ENCODE measurements at places on chromosomes 2 and 18.

DNA sequence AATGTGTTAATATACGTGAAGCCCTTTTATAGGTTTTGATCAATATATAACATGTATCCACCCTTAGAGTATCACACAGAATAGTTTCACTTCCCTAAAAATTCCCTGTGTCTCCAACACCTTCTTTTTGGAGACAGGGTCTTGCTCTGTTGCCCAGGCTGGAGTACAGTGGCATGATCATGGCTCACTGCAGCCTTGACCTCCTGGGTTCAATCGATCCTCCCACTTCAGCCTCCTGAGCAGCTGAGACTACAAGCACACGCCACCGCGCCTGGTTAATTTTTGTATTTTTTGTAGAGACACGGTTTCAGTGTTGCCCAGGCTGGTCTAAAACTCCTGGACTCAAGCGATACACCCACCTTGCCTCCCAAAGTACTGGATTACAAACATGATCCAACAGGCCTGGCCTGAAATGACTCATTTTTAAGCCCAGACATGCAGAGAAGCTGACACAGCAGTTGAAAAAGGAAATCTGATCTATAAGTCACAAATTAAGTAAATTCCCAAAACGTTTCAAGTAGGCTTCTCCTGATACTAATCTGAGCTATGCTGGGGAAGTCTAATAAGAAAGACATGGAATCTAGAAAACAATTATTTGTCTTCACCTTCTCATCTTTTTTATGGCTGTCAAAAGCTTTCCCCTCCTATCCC, 2.9 kb downstream of the DUSP11 start:
- no peak for DNase-seq

DNA sequence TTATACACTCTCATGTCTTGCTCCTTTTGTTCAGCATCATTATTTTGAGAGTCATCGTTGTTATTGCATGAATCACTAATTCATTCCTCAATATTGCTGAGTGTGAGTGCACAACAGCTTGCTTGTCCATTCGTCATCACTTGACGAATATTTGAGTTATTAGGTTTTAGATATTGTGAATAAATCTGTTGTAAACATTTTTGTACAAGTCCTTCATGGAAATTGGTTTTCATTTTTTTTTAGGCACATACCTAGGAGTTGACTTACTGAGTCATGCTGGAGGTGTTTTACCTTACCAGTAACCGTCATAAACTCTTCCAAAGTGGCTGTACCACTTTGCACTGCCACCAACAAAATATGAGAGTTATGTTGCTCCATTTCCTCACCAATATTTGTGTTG, 84.2 kb upstream of the NCK2 start:
- DNase-seq: no peak

- DNase-seq: no peak
Measured at GRCh38 chr2:57330447-57330846, 716.2 kb upstream of the VRK2 start.

DNA sequence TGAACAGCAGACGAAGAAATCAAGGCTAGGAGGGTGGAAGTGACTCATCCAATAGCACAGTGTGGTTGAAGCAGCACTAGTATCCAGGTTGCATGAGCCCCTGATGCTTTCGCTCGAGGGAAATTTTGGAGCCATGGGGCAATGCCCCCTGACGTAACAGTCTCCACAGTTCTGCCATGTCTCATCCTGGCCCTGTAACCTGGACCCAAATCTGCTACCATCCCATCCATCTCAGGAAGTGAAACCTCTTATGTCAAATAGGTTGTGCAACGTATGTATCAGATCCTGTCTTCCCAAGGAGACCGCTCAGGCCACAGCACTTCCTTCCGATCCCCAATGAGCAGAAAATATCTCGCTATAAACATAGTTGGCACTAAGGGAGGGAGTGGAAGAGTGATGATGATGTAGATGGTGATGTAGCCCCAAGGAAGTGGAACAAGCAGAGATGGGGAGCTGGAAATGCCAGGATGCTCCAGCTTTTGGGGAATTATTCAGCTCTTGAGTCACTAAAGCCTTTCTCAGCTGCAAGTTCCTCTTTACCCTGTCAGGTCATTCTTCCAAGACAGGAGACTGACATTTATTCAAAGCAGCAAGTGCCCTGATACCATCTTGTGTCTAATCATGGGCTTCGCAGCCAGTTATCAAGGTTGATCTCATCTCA, 3.0 kb upstream of the IL1B start:
- no peak for DNase-seq

DNA sequence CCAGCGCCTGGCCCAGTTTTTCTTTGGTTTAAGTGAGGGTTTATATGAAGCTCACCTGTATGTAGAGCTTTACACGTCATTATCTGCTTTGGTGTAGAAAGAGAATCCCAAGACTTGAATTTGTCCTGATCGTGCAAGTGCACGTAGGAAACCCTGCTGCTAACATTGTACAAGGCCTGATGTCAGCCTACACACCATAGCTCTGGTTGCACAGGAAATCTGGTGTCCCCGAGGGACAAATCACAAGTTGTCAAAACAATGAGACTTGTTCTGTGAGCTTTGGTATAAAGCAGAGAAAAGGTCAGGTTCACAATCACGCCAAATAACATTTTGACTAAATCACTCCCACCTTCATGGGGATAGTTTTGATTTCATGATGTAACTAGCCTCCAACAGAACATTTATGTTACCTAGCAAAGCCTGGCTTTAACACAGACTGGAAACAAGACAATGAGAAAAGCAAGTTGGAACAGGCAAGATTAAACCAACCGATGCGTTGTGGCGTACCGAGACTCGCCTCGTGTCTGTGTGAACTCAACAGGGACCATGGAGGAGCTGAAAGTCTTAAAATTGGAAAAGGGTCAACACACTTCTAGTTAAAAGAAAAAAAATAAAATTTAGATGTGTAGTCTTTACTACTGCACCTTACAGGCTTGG, 41.4 kb downstream of the ZAP70 start:
- no peak for DNase-seq

Data from NCI-H69 (cell line).